SK-N-MC (cell line): ENCODE measurements at places on chromosomes 13 and 19.

DNA sequence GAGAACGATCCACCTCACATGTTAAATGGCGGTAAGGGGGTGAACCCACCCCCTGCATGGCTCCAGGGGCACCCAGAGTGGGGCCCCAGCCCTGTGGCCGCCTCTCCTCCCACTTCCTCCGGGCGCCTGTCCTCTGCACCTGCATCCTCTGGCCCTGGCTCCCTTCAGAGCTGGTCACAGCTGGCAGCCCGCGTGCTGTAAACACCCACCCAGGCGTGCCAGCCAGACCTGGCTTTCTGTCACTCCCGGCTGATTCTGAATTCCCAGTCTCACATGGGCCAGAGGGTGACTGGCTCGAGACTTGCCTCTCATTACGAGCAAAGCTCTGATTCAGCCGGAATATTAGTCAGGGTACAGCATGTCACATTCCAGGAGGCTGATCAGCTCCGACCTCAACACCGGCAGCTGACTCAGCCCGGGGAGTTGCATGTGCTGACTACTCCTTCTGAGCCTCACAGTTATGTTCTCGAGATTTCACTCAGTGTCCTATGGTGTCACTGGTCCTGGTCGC is 75.1 kb downstream of the GNG7 start:
- no peak for DNase-seq

GRCh38 chr13:44236370-44236769 is 137.3 kb upstream of the SERP2 start:
- DNase-seq, result no peak

DNA sequence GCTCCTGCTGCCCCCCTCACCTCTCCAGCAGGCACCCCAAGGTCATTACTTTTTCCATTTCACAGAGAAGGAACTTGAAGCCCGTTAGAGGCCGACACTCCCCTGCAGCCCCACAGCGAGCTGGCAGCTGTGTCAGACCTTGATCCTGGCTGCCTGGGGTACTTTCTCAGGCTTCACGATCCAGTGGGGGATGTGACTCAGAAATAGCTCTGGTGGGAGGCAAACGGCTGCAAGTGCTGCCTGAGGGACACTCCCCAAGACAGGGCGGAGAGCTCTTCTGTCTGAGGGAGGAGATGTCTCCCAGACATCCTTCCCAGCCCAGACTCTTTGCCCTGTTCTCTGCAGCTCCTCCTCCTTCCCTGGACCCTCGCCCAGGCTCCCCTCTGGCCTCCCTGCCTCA is 4.8 kb downstream of the TSKS start:
- no peak for DNase-seq

DNA sequence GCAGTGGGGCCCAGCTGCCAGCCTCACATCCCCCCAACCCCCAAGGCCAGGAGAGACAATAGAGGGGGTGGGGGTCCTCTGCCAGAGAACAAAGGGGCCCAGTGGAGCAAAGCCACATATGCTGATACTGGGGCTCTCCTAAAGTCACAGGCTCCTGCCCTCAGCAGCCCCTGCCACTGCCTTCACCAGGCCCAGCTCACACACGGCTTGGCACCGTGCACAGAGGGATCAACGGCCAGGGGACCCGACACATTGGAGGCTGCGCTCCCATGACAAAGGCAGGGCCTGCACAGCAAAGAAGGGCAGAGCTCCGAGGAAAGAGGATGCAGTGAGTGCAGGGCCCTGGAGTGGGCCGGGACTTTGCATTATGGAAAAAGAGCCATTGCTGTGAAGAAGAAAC is 146.4 kb downstream of the KDM4B start:
- no peak for DNase-seq

GRCh38 chr19:1231729-1232637 is 5.8 kb downstream of the CBARP start:
- DNase-seq, result no peak
